ENCODE measurements at places on chromosomes 7 and 10.

DNA sequence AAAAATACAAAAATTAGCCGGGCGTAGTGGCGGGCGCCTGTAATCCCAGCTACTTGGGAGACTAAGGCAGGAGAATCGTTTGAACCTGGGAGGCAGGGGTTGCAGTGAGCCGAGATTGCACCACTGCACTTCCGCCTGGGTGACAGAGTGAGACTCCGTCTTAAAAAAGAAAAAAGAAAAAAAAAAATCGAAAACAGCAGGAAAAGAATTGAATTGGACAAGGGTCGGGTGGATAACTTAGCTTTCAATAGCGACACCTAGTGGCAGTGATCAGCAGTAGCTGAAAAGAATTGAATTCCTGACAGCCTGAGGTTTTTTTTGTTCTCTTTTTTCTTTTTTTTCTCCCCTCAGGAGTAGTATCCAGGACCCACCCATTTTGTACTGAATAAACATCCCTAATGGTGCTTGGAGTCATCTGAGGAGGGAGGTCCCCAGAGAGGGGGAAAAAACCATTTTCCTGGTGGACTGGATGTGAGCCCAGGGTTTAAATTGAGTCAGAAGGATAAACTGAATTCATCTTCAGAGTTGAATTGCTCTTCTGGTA lies 55.1 kb downstream of the CYCS start:
- DNase-seq, result peak; percentile 71

DNA sequence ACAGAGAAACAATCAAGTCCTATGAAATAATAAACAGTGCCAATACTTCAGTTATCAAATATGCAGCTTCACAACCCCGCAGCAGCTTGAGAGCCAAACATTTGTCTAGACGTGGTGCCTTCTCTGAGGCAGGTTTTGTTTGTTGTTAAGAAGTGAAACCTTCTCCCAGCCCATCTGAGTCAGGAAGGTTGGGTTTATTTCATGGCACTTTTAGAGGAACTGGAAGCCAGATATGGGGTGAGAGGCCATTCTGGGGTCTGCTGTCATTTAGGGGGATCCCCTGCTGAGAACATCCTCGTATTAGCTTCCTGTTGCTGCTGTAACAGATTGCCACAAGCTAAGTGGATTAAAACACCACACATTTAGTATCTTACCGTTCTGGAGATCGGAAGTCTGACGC lies 113.6 kb downstream of the GRK5 start:
- DNase-seq, result no peak

- peak; percentile 53 for DNase-seq
Measured at GRCh38 chr7:154503962-154504550, 451.9 kb downstream of the DPP6 start.

GRCh38 chr7:109868215-109868860 lies 1222.6 kb upstream of the LRRN3 start:
- peak; percentile 34 for DNase-seq

DNA sequence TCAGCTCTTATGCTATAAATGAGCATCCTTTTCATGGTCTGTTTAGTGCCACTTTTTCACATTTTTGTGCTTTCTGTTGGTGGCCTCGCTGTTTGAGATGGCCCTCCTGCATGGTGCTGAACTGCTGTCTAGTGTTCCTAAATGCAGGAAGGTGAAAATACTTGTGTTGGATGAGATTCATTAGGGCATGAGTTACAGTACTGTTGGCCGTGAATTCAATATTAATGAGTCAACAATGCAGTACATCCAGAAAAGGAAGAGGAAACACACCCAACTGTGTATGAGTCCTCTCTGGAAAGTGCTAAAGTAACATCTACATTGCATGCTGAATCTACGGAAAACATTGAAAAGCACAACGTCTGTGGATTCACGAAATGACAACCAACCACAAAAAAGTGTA lies 124.0 kb downstream of the HERPUD2 start:
- DNase-seq, result no peak

DNA sequence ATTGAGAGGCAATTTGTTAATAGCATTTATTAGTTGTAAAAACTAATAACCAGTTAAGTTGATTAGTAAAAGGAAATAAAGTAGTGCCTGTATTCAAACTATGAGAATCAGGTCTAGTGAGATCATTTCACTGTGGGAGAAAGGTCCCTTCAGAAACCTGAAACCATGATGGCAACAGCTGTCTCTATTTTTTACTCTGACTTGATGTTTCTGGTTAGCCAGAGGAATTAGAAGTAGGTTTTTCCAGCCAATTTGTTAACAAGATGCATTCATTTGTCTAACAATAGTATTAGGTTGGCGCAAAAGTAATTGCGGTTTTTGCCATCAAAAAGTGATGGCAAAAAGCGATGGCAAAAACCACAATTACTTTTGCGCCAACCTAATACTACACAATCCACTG lies 272.2 kb upstream of the YAE1 start:
- DNase-seq, result no peak

DNA sequence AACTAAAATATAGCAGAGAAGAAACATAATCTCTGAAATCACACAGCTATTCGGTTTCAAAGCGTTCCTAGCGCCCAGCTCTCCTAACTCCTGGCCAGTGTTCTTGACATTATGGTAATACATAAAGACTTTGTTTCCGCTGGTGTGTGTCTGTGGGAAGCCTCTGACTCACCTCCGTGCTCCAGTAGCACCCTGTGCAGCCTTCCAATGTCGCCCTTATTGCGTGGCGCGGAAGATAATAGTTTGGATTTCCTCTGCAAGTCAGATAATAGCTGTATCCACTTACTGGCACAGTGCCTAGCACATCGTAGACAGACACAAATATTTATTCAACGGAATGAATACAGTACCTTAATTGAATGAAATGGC lies 570 bp downstream of the BMS1 start:
- no peak for DNase-seq

DNA sequence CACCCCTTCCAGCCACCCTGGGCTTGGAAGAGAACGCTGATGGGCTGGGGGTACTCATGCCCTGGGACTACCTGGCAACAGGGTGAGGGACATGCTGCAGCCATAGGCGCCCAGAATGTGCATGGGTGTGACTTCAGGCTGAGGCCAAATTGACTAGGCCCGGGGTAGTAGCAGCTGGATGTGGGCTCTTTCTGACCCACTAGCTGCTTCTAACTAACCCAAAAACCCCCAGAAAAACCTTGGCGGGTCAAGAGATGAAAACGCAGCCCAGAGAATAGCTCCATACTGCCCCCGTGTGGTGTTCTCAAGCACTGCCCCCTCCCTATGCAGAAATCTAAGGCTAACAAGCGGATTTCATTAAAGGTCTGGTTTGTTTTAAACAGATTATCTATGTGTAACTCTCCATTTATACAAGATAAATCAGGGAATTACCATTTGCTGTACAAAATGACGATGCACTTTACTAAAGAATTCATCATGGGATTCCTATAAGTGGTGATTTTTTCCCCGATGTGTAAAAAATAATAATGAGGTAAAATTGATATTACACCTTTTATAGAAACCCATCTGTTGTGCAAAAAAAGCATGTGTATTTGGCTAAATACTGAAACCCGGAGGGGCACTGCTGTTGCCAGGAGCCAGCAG lies 4.2 kb downstream of the SMARCD3 start:
- peak; percentile 63 for DNase-seq

- DNase-seq, result no peak
Measured at GRCh38 chr10:8600192-8600591, 545.7 kb downstream of the GATA3 start.

DNA sequence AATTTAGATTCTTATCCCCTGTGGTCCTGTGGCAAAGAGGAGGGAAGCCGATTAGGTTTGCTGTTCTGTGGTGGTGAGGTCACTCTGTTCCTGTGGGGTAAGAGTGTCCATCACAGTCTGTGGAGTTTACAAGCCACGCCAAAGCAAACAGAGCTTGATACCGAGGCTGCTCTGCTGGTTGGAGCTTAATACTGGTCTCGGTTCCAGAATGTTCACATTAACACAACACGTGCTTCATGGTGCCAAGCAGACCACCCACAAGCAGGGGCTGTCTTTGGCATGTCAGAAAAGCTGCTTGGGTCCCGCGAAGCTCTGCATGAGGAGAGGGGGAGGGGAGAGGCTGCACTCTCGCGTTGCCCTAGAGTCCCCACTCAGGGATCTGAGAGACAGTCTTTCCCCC lies 47.5 kb downstream of the DNAJB6 start:
- DNase-seq, result no peak

GRCh38 chr7:83359108-83359507 lies 196.4 kb upstream of the PCLO start:
- DNase-seq, result no peak

- DNase-seq, result no peak
Measured at GRCh38 chr7:44378744-44379143, 53.4 kb upstream of the CAMK2B start.

DNA sequence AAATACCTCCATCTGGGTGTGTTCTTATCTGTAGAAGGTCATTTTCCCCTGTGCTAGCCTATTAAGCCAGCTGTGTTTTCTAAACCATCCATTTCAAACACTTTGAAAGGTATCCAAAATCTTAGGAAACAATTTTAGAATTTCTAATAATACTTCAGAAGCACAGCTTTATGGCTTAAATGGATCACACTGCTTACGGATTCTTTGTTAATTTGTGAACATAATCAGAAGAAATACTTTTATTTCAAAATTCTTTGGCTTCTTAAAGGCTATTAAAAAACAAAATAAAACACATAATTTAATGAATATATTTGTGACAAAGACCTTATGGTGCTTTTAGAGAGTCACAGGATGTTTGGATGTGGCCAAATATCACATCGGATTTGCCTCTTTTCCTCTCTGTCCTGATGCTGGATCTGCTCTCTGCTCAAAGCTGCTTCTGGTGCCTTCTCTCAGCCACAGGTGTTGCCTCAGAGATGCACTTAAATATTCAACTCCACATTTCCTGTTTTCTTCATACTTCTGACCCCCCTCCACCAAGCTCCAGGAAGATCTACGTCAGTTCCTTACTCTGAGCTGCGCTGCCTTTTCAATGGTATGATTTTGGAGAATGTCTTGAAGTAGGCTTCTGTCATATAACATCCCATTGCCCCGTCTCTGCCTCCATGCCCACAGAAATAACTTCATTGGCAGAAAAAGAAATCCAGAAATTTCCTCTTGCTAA lies 230.6 kb downstream of the MLLT10 start:
- no peak for DNase-seq

- no peak for DNase-seq
Measured at GRCh38 chr10:3668276-3668965, 116.6 kb downstream of the KLF6 start.

DNA sequence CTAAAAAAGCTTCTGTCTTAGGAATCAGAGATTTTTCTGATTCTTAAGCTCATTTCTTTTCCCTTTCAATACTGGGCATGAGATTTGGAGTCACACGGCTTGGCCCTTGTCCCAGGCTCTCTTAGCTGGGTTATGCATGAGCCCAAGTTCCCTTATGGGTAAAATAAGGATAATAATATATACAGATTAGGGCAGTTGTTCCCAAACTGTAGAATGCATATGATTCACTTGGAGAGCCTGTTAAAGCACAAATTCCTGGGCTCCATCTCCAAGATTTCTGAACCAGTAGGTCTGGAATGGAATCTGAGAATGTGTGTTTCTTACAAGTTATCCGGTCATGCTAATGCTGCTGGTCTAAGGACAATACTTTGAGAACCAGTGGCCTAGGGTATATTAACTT lies 154.0 kb downstream of the REEP3 start:
- no peak for DNase-seq

GRCh38 chr7:17651341-17651740 lies 289.0 kb downstream of the SNX13 start:
- no peak for DNase-seq

- DNase-seq, result peak; percentile 74
Measured at GRCh38 chr7:74449809-74450397, 3.8 kb upstream of the GTF2IRD1 start.

- DNase-seq, result no peak
Measured at GRCh38 chr10:67017218-67017617, 91.4 kb downstream of the LRRTM3 start.

- DNase-seq, result no peak
Measured at GRCh38 chr10:128451879-128452278, 325.7 kb upstream of the MKI67 start.

- no peak for DNase-seq
Measured at GRCh38 chr7:13846386-13846785, 143.1 kb downstream of the ETV1 start.

DNA sequence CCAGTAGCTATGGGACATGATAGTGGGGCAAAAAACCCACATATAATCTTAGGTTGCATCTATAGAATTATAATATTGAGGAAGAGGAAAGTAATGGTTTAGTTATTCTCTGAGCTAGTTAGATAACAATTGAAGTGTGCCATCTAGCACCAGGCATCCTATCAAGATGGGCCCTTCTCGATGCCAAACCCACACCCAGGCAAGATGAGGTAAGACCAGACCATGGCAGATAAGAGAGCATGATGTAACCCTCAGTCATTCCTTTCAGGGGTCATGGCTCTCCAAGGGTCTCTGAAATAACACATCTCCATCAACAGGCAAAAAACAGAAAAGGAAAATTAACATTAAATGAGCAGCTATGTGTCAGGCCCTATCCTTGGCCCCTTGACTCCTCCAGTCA lies 128.7 kb downstream of the SH3PXD2A start:
- DNase-seq, result no peak

- no peak for DNase-seq
Measured at GRCh38 chr10:15300145-15300544, 70.9 kb downstream of the FAM171A1 start.

DNA sequence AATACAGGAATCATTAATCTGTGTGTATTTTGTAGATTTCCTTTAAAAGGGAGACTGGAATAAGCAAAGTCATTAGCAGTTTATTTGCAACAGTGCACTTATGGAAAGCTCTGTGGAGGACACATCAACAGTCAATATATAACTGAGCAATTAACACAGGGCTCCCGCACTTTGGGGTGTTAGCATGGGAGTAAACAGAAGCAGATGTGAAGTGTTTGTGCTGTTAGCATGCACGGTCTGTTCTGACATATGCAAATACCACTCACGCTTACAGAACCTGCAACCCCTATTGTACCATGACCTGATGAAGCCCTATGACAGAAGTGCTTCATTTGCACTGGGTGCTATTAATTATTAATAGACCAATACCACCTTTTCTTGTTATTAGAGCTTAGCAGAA lies 118.9 kb downstream of the PPP1R3A start:
- DNase-seq, result no peak

DNA sequence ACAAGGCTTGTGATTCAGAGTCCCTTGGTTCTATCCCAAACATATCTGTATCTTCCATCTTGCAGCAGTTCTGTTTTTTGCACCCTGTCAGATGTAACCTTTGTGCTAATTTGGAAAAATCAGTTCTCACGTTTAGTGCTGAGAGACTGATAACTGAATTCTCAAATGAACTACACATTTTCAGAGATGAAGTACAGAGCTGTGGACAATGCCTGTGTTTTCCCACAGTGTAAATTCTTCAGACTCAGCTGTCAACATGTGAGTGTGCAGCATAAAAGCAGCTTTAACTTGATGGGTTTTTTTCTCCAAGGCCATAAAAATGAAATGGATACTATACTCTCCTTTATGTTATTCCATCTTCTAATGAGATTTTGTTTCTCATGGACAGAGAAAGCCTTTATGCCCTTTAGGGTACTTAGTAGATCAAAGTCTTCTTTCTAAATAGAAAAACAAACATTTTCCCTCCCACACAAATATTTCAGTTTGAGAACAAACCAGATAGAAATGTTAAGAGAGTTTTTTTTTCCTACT lies 150.9 kb downstream of the SEMA3A start:
- no peak for DNase-seq

GRCh38 chr10:124802313-124802675 lies 675 bp downstream of the ABRAXAS2 start:
- no peak for DNase-seq

- no peak for DNase-seq
Measured at GRCh38 chr7:139566075-139566474, 42.6 kb downstream of the CLEC2L start.

GRCh38 chr10:62011558-62011957 lies 110.1 kb downstream of the ARID5B start:
- DNase-seq, result no peak

- DNase-seq, result no peak
Measured at GRCh38 chr7:4931943-4932342, 27.0 kb downstream of the MMD2 start.
